ENCODE measurements at places on chromosomes 4 and X.
A peak's percentile ranks its signal among the peaks of the same experiment; 100 is the strongest.

DNA sequence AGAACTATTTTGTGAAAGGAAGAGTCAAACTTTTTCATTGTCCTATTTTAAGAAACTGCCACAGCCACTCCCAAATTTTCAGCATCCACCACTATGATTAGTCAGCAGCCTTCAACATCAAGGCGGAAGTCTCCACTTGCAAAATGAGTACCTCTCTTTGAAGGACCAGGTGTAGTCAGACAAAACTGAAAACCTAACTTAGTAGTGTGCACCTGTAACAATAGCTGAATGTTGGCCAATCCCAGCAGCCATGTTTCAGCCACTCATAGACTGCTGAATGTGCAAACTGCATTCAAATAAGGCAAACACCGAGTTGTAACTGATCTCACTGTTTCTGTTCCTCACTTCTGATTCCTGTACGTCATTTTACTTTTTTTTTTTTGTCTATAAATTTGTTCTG lies 341.1 kb downstream of the IL15 start:
- DNase-seq = no peak

DNA sequence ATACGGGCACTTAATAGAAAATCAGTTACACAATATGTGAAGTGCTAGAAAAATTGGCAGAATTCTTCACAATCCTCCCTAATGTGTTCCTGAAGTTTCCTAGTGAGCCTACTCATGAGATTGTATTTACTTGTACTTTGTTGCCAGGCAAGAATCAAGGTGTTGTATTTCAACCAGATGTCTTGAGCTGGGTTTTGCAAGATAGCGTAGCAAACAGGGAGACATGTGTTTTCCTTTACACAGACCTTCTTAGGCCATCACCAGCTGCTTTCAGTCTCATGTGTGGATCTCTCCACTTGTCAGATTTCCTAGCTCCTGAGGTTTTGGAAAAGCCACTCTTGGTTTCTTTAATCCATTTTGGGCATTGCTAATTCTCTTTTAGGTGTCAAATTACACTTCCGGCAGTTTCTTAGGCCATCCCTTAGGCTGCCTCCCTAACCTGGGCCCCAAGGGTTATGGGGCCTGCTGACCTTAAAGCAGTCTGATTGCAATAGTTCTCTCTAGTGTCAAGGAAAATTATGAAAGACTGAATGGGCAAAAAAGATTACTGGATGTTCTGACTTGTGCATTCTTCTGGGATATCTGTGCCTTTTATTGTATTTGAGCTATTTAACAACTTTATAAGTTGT lies 12.2 kb upstream of the EDA start:
- no peak for DNase-seq

- DNase-seq = peak; percentile 73
These were observed 68.0 kb upstream of the TLR2 start for GRCh38 chr4:153616006-153616555.

DNA sequence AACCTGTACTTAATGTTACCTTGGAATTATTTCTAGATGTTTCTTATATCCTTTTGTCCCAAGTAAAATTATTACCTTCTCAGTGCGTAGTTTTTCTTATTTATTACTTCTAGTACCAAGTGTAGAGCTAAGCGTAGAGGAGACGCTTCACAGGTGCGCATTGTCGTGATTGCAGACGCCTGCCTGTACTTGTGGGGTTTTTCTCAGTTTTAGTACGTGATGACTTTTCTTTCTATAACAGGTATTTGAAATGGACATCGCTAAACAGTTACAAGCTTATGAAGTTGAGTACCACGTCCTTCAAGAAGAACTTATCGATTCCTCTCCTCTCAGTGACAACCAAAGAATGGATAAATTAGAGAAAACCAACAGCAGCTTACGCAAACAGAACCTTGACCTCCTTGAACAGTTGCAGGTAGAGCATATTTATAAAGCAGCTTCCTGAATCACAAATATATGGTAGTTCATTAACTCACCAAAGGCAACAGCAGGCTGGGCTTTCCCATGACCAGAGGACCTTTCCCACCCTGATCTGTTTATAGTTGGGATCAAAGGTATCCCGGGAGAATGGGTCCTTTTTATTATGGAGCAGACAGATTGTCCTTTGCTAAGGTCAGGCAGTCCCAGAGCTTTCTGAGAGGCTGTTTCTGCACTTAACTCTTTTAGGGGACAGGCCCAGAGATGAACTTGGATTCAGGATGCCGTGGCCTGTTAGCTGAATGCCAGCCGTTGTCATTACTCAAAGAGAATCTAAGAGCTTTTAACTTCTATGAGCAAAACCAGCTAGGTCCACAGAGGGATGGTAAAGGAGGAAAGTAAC lies 172.9 kb downstream of the PTTG2 start:
- no peak for DNase-seq

DNA sequence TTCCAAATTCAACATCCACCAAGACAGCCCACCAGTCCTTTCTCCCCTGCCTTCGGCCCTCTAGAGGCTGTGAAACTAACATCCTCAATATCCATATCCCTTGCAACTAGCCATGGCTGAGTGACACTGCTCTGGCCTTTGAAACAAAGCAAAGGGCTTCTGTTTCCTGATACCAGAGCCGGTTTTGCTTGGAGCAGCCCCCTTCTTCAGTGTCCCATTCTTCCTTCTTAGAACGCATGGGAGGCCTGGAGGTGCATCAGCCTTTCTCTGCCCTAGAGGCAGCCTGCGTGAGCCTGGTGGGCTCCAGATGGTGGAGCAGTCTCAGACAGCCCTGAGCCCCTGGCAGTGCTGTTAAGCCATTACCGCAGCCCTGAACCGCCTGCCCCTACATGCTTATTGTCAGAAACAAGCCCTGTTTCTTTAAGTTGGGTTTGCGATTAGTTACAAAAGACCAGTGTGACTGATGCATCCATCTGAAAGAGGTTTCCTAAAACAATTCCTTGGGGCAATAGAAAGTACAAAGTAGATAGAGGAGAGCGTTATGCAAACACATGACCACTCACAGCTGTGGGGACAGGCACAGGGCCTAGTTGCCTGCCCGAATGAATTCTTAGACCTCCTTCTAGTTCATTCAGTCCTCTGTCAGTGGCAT lies 74.1 kb downstream of the EVC start:
- no peak for DNase-seq

All from stimulated activated CD4-positive, alpha-beta T cell treated with anti-CD3 and anti-CD28 coated beads, Interleukin-15, amount 100 ng/mL, for 24 hours (primary cell).